GOT3 (cell line): ENCODE measurements at places on chromosomes 3 and 15.

DNA sequence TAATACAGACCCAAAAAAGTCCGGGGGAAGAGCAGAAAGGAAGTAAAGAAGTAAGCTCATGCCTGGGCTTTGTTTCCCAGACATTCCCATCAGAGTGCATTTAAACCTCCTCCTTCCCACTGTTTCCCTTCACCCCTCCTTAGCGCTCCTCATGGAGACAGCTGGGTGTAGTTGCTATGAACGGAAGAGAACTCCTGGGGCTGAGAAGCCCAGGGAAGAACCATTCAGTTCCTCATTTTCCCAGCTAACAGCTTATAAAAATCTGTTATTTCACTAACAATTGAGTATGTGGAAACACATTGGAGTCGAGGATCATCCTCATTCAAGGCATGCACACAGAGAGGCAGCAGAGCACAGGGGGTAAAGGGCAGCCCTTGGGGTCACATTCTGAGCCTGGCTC is 299.3 kb downstream of the SHQ1 start:
- no peak for DNase-seq

- DNase-seq = no peak
These were observed 129.1 kb downstream of the ZNF621 start for GRCh38 chr3:40653878-40654277.

DNA sequence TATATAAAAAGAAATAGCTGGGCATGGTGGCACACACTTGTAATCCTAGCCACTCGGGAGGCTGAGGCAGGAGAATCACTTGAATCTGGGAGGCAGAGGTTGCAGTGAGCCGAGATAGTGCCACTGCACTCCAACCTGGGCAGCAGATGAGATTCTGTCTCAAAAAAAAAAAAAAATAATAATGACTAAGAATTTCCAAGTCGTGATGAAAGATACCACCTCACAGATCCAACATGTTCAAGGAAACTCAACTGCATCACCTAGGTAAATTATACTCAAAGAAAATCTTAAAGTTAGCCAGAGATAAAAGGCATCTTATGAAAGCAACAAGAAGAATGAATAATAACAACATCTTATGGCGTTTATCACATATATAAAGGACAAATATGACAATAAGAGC is 50.1 kb downstream of the DOCK3 start:
- DNase-seq = no peak

DNA sequence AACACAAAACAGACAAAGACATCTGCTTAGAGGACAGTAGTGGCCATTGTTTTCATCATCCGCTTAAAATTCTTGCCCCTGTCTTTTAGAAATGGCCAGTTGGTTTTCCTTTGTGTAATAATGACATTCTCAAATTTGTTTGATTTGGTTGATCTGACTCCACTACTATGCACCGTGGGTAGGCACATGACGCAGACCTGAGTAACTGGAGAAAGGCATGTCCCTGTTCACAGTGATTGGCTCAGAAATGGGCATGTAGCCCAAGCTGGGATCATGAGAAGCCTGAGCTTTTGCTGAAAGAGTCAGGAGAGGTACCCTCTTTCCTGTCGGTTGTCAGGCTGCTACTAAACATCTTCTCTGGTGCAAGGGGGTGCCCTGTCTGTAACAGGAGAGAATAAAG is 36.6 kb upstream of the MAGI1 start:
- DNase-seq = no peak

GRCh38 chr15:51134416-51135199 is 39.9 kb upstream of the TNFAIP8L3 start:
- DNase-seq = no peak

GRCh38 chr3:46989146-46989810 is 9.8 kb downstream of the NBEAL2 start:
- DNase-seq = no peak

DNA sequence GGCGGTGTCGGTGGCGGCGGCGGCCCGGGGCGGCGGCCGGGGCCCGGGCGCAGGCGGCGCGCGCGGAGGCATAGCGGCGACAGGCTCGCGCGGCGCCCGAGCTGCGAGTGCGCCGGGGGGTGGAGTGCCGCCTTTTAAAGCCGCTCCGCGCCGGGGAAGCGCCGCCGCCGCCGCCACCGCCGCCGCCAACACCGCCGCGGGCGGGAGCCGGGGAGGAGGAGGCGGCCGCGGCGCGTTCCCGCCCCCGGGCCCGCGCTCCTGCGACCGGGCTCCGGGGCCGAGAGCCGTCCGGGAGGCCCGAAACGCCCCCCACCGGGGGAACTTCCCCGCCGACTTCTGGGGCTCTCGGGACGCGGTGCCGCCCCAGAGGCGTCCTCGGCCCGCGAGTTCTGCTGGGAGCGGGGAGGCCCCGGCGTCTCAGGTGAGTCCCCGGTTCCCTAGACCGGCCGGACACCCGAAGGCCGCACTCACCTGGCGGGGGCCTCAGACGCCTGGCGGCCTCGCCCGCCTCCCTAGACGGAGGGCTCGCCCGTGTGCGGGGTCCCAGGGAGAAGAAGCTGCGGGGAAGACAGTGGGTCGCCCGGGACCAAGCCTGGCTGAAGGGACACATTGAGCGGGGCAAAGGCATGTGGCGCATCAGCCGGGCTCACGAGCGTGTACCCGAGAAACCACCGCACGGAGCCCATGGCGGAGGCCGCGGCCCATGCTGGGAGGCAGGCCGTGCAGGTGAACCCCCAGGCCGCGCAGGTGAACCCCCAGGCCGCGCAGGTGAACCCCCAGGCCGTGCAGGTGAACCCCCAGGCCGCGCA is at the start of gene PCSK6:
Gene PCSK6 (minus strand): TSS at position 109 of the 809 bp plus-strand sequence. CDS start 37 bp downstream, at position 72.
- no peak for DNase-seq

- DNase-seq = no peak
These were observed 620 bp upstream of the CMSS1 start for GRCh38 chr3:99817047-99817436.

GRCh38 chr3:71195492-71195891 is 388.0 kb downstream of the FOXP1 start:
- no peak for DNase-seq

DNA sequence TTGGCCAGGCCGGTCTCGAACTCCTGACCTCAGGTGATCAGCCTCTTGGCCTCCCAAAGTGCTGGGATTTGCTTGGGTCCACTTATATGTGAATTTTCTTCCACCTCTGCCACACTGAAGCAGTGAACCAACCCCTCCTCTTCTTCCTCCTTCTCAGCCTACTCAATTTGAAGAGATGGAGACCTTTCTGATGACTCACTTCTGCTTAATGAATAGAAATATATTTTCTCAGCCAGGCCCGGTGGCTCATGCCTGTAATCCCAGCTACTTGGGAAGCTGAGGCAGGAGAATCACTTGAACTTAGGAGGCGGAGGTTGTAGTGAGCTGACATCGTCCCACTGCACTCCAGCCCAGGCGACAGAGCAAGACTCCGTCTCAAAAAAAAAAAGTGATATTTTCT is 46.8 kb upstream of the GATM start:
- no peak for DNase-seq

DNA sequence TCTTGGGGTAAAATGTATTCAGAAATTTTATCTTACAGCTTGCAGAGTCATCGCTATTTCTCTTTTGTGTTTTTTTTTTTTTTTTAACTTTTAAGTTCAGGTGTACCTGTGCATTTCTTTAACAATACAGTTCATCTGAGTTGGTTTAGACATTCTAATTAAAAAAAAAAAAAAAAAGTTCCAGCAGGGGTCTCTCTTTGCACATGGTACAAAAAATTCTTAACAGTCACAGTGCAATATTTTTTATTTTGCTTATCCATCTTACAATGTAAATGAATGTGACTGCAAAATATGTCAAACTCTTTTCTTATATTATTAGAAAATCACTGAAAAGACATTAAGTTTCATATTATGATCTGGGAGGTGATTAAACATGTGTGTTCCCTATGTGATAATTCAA is 47.5 kb upstream of the SLC9A9 start:
- no peak for DNase-seq

- no peak for DNase-seq
These were observed 369.5 kb upstream of the THBS1 start for GRCh38 chr15:39211108-39211979.

- no peak for DNase-seq
These were observed 514.4 kb downstream of the FGF12 start for GRCh38 chr3:192212979-192213378.

DNA sequence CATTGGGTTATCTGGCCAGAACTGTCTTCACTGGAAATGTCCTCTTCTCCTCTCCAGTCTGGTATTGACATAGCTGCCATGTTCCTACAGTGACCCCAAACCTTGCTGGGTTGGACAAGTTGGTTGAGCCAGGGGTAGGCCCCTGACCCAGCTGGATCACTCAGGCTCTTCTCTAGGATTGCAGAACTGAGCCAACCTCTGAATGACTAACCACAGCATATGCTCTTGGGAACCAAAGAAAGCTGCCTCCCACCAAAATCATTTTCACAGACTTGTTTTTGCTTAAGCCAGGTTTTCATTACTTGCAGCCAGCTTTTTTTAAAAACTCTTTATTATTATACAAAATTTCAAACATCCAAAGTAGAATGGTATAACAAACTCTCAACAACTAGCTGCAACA is 41.4 kb downstream of the FSIP1 start:
- no peak for DNase-seq

DNA sequence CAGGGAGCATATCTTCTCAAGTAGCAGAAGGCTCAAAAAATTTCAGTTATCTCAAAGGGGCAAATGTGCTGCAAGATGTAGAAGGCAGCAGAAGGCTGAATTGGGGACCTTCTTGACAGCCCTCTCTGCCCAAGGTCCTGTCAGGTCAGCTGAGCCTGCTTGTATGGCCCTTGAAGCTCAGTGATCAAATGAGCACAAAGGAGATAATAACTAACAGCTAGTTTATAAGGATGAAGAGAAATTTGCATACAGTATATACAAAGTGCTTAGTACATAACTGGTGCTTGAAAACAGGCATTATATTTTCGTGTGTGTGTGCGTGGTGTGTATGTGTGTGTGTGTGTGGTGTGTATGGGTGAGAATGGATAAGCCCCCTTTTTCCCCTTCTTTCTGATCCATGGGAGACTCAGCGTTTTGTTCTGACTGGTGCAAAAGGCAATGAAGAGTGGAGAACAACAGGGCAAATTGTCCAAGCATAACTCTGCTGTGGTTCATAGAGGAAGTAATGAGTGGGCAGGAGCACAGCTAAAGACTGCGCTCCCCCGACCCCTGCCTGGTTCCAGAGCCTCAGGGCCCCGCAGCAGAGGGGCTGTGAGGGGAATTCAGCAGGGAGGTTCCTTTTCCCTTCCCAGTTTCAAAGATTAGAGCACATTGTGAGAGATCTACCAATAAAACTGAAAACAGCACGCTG is 356.8 kb upstream of the NR2F2 start:
- no peak for DNase-seq

GRCh38 chr3:8077126-8077525 is 424.5 kb upstream of the LMCD1 start:
- no peak for DNase-seq

DNA sequence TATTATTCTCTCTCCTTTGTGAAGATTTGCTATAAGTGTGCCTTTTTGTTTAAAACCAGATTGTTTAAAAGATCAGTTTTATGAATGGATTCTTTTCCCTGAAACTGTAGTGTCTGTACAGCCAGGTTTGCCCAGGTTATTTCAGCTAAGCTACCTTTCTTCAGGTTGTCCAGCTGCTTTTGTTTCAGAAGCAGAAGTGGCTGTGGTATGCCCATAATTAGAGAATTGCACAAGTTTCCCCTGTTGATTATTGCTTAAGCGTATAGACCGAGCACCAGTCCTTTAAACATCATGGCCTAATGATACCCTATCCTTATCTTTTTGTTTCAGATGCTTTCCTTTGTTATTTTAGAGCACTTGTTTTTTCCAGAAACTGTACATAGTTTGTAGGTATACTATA is 10.2 kb downstream of the ASB7 start:
- no peak for DNase-seq

DNA sequence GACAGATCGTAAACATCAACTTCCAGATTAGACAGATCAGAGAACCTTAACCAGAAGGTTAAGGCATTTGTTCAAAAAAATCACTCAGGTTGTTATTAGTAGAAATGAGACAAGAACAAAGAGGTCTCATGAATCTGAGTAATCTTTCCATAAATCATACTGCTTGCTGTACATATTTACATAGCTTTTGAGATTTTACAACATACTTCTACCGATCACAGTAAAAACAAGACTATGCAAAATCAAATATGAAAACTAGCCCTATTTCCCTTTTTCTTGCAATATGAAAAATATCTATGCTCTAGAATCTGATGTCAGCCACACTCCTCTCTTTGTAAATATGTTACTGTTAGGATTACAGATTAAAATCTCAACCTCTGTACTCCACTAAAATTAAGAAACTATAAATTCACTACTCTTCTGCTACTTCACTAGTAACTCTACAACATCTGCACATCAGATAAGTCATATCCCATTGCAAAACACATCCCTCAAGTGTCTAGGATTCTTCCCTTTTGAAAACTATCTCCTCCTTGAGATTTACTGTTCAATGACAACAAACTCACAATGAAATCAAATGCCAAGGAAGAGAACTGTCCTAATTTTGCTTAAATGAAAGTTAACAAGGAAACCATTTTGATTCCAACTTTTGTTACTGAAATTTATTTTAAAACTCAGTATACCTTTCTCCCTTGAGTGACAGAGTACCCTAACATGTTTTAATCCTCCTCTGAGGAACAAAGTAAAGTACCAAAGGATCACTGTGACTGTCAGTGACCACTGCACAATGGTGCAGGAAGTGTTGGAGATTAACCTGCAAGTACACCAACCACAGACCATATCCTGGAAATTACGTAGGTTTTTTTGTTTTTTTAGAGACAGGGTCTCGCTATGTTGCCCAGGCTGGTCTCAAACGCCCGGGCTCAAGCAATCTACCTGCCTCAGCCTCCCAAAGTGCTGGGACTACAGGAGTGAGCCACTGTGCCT is 12.8 kb downstream of the DCUN1D1 start:
- no peak for DNase-seq

- peak; percentile 47 for DNase-seq
These were observed 56.8 kb downstream of the GPR171 start for GRCh38 chr3:151146071-151146730.

- DNase-seq = no peak
These were observed 34.0 kb upstream of the SH3GL3 start for GRCh38 chr15:83413054-83413719.

- no peak for DNase-seq
These were observed 263 bp upstream of the UTS2B start for GRCh38 chr3:191330530-191331048.

DNA sequence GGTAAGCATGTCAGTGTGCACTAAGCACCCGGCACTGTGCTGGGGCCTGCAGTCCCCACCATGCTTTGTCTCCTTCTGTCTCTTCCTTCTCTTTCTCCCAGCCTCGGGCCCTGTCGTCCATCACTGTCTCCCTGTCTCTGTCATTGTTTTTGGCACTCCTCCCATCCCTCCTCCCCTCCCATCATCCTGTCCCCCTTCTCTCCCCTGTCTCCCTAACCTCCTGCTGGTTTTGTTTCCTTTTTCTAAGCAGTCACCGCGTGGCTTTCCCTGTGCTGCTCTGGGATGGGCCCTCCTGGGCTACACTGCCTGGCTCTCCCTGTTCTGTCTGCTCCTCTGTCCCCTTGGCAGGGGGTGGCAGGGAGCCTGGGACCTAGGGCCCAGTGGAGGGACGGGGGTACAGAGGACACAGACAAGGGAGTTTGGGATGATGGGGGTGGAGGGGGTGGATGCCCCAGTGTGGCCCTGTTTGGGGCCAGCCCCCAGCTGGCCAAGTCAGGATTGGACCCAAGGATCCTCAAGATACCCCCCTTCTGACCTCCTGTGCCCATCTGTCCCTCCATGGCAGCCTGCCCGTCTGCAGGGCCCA is 5.7 kb downstream of the CHST13 start:
- no peak for DNase-seq
